Kidney capillary endothelial cell (primary cell): ENCODE measurements at places on chromosomes 4 and X.

DNA sequence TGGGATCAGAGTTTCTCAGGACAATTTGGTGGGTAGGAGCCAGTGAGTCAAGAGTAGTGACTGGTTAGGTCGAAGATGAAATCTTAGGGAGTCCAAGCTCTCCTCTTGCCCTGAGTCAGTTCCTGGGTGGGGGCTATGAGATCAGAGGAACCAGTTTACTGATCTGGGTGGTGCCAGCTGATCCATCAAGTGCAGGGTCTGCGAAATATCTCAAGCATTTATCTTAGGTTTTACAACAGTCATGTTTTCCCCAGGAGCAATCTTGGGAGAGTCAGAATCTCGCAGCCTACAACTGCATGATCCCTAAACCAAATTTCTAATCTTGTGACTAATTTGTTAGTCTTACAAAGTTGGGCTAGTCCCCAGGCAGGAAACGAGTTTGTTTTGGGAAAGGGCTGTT, 1833.2 kb upstream of the PCDH7 start:
- DNase-seq: no peak

DNA sequence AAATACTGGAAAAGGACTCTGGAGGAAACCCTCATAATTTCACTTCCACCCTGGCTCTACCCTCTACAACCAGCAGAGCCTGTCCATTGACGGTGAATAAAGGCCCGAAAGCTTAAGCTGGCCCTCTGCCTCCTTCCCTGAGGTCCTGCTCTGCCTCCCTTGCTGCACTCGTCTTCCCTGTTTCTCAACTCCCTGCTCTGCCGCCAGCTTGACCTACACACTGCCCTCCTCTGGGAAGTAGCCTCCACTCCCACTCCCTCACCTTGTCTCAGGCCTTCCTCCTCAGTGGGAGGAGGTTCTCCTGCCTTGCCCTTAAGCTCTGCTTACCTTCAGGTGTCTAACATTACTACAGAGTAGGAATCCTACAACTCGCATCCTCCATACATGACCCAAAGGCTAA, 608.6 kb upstream of the NR3C2 start:
- DNase-seq: no peak

- no peak for DNase-seq
Observed at GRCh38 chr4:2497931-2498330, 29.0 kb downstream of the RNF4 start.

- no peak for DNase-seq
Observed at GRCh38 chr4:87575408-87575807, 32.9 kb upstream of the DSPP start.

GRCh38 chrX:429266-429825, 42.6 kb upstream of the PPP2R3B start:
- no peak for DNase-seq

- DNase-seq: no peak
Observed at GRCh38 chr4:38024206-38024509, 64.0 kb downstream of the PTTG2 start.

GRCh38 chrX:33134164-33134563, 77.2 kb downstream of the DMD start:
- DNase-seq: no peak

GRCh38 chr4:41714364-41715000, 34.0 kb downstream of the PHOX2B start:
- no peak for DNase-seq

GRCh38 chr4:673349-674091, 556 bp downstream of the ATP5ME start:
- DNase-seq: no peak

DNA sequence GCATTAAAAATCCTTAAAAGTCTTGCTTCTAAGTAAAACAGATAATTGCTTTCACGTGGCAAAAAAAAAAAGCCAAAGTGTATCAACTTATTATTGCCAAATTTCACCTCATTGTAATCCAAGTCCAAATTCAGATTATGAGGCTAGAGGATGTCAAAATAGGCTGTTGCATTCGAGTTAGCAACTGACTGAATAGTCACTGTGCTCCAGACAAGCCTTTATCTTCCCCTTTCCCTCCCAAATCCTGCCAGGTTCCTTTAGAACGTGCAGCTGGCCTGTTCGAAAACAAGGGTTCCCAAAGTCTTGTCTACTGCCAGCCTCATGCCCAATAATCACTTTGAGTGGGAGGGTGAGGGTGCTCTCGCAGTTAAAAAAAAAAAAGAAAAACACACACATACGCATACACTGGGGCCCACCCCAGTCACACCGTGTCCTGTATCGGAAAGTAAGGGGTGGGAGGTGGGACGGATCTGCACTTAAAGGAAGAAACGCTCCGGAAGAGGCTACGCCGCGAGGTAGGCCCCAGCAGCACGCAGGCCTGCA, 603 bp downstream of the MAD2L1 start:
- no peak for DNase-seq

GRCh38 chr4:47686294-47686872, 151.5 kb downstream of the CORIN start:
- peak; percentile 34 for DNase-seq

- no peak for DNase-seq
Observed at GRCh38 chrX:131058136-131058868, at the start of gene ARHGAP36. TSS of gene ARHGAP36 (plus strand) at chrX:131058346. CDS start at chrX:131081666, 23,320 bp downstream.

DNA sequence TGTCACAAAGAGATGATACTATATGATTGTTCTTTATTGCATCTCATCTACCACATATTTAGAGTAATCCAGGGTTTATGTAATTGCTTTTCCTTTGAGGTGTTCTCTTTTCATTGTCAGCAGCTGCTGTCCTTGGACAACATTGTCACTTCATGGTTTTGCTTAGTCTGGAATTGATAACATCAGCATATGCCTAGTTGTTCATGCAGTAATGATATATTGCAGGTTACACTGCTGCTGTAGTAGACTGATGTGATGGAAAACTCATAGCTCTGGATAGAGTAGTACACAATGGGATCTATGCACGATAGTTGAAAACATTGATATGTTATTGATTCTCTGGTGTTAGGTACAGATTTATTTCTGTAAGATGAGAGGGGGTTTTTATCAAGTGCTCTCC, 13.7 kb downstream of the NEIL3 start:
- DNase-seq: no peak

GRCh38 chr4:72208421-72209075, 176.7 kb downstream of the NPFFR2 start:
- DNase-seq: no peak

DNA sequence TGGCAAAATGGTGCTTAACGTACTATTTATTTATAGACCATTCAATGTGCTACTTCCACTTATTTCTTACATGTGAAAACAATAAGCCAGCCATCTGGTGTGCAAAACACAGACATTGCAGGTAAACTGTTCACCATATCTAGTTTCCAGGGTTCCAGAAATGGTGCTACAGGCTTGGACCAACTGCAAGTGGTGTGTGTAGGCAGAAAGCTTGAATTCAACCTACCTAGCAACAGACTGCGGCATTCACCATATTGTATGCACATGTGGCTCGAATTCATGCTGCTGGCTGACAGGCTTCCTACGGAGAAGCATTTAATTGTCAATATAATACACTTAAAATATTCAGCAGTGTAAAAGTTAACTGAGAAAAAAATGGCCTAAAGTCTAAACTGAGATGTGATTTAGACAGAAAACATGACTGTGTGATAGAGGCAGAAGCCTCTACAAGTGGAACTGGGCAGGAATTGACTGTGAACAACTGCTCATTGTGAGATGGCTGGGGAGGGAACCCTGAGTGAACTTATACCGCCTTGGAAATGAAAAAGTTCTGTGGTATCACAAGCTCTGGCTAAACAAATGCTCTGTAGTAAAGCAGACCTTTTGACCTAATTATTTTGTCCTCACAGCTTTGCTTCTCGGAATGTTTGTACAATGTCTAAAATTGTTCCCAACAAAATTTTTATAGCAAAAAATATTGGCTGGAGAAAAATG, 434.7 kb downstream of the GRIA2 start:
- DNase-seq: no peak

DNA sequence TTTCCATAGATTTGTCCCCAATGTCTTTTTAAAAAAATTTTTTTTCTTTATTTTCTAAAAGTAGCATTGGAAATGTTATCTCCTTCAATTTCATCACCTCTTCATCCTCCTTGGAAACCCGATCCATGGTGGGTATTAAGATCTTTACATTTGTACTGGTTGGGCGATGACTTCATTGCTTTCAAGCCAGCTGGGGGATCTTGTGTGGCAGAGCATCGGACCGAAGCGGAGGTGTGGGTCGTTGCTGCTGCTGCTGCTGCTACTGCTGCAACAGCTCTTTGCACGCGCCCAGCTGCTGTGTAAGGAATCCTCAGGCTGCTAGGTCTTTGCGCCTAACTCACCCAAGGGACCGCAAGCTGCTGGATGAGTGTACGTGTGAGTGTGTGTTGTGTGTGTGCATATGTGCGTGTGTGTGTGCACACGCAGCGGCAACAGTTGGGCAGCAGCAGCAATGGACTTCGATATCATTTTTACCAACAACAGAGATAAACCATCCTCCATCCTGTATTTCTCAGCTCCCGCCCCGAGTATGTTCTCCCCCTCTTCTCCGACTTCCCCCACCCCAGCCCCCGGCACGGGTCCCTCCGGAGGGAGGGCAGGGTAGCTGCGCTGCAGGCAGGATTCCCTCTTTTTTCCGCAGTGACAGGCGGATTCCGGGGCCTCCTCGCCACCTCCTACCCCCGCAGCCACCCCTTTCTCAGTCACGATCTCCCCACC, 768 bp upstream of the CDKL5 start:
- no peak for DNase-seq

- no peak for DNase-seq
Observed at GRCh38 chr4:74038425-74039314, at the start of gene CXCL3. TSS of gene CXCL3 (minus strand) at chr4:74038689. CDS start at chr4:74038611, 78 bp downstream.

- no peak for DNase-seq
Observed at GRCh38 chr4:15851969-15852368, 73.8 kb downstream of the CD38 start.

DNA sequence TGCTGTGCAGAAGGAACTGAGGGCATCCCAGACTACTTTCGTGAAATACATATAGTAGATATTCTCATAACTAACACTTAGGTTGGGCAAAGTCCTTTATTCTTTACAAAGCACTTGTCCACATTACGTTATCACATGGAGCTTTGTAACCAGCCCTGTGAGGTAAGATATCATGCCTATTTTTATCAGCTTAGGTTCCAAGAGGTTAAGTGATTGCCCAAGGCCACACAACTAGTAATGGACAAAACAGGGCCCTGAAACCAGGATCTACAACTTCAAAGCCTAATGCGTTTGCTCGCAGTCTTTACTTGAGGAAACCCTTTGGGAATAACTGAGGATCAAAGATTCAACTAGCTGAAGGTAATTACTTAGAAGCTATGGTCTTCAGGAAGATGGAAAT, 261.5 kb downstream of the GPC3 start:
- no peak for DNase-seq

DNA sequence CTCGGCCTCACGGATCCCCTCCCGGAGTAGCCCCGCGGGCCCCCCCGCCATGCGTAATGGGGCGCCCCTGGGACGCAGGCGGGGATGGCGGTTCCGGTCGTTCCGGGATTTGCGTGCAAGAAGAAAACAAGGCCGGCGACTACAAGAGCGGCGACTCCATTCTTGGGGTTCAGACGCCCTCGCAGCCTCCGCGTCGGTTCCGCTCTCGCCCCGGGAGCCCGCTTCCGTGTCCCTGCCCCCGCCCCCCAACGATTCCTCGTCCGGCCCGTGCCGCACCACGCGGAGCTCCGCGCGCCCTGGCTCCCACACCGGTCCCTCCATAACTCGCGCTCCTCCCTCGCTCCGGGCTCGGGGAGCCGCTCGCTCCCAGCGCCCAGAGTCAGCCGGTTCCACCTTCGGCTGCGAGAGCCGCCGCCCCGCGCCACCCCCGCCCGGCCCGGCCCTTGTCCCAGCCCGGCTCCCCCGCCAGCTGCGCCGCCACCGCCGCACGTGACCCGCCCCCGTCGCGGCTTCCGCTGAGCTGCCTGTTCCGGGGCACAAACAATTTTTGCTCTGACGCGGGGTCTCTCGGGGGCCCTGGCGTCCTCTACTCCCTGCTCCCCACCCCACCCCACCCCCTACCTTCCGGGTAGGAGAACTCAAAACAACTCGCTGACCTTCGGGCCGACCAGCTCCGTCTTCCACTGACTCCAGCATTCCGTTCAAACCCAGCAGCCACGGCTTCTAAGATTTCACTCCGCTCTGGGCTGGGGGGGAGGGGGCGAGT, 78.8 kb upstream of the BCOR start:
- peak; percentile 7 for DNase-seq

DNA sequence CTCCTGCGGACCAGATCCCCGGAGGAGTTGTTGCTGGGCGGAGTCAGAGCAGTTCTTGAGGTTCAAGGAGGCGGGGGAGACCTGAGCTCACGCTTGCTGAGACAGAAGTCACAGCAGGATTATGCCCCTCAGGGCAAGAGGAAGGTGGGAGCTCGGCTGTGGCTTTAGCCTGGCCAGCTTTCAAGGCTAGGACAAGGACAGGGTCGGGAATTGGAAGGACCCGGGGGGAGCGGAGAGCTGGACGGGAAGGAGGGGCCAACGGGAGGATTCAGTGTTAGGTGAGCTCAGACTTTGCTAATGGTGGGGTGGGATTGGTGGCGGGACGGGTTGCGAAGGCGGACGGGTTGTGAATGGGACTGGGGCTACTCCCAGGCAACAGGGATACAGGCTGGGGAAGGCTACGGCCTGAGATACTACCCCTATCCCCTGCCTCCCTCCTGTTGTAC, at the start of gene RIBC1:
TSS of gene RIBC1 (plus strand) at position 13 of the 446 bp plus-strand sequence. CDS start 3,404 bp downstream, outside the sequence.
- DNase-seq: no peak

- peak; percentile 63 for DNase-seq
Observed at GRCh38 chr4:146340798-146341197, 126.5 kb downstream of the REELD1 start.

- DNase-seq: no peak
Observed at GRCh38 chrX:26916991-26917390, 546.1 kb downstream of the PPP4R3C start.

- DNase-seq: no peak
Observed at GRCh38 chrX:55663584-55663983, 40.4 kb downstream of the FOXR2 start.

DNA sequence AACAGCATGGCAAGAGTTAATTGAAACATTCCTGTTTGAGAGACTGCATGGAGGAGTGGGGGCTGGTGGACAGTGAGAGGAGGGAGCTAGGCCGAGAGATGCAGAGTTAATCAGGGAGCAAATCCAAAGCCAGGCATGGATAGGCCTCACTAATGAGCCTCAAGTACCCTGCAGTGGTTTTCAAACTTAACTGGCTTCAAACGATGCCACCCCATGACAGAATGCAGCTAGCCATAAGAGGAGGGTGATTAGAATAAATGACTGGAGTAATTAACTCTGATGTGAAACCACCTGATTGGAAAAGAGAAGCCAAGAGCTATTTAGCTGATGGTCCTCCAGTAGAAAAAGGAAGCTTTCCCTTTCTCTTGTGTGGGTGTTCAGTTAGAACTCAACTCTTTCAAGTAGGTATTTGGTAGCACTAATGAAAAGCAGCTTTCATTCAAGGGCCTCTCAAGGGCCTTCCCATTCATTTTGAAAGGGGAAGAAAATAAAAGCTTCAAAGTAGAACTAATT, 215.4 kb upstream of the MAB21L2 start:
- DNase-seq: no peak
